ENCODE measurements at places on chromosomes 1 and 21.

GRCh38 chr1:172272087-172272486 is 148.4 kb upstream of the C1orf105 start:
- no peak for DNase-seq

DNA sequence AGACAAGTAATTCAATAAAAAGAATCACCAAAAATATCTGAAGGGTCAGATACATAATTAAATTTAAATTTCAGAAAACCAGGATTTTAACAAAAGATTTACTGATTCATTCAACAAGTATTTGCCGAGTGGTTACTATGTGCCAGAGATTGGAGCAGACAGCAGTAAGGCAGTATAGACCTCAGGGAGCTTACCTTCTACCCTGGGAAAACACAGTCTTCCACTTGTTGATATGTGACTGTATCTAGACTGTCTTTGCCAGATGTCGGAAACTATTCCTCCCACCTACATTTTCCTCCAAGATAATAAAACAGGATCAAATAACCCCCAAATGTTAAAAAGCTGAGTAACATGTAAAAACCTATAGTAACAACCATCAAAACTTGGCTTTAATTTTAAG is 6.2 kb downstream of the HNRNPR start:
- no peak for DNase-seq

DNA sequence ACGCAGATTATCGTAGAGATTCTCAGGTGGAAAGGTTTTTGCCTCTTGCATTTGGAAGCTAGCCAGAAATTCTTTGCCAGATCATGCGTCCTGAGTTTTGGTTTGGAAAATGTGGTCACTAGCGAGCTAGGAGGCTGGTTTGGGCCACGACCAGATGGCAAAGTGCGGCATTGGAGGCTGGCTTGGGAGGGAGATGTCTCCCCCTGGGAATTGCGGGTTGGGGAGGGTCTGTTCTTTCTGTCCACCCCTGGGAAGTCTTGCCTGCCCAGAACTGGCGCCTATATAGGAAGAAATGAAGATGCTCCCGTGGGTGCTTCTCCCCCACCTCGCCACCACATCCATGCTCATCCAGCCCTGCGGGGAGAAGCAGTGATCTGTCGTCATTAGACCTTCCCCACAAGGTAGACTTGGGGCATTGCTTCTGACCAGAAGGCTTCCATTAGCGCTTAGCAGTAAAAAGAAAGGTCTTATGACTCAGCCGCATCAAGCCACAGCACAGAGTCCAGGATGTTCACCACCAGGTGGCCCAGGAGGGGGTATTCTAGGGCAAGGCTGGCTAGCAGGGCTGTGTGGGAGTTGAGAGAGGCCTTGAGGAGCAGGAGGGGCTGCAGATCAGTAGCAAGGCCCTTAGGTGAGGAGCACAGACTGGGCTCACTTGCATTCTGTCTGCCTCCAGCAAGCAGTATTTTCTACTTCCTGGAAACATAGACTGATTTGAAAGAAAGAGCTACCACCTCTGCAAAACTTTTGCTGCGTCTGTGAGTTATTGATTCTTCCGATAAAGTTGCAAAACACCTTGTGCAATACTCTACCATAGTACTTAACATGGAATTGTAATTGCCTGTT is 1.5 kb upstream of the PTP4A2 start:
- DNase-seq = peak; percentile 86

DNA sequence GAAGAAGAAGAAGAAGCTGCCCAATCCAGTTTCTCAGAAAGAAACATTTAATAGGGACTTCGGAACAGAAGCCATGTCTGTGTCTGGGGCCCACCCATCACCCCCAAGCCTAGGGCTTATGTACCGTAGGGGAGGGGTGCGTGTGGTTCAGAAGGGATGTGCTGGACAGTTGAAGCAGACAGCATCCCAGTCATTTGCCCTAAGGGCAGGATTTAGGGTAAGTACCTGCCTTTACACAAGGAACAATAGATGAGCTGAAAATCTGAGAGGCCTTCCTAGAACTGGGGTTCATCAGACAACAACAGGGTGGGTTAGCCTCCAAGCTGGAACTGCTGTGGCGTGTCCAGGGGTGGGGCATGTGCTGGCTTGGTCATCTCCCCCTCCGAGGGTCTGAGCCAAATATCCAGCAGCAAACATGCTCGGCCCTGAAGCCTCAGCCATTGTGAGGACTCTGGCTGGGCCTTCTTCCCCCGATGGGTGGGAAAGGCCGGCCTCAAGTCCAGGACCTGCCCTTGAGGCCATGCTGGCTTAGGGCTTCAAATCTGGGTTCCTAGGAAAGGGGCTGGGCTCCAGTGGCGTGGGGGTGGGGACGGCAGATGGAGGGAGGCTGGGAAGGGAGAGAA is 12.1 kb downstream of the CSTB start:
- DNase-seq = no peak

DNA sequence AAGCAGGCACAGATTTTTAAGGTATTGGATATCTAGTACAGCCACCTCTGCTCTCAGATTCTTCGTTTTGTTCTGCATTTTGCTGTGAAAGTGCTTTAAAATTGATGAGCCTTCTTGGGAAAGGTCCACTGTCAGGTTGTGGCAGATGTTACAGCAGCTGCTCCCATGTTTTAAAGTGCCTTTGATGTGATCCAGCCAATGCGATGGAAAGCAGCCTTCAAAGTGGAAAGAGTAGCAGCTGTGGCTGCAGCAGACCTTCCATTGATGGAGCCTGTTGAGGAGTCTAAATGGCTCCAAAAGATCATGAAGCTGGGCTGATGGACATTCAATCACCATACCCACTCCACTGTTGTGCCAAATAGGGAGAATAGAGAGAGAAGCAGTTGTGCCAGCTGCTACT is 816.9 kb downstream of the PLA2G4A start:
- DNase-seq = no peak

DNA sequence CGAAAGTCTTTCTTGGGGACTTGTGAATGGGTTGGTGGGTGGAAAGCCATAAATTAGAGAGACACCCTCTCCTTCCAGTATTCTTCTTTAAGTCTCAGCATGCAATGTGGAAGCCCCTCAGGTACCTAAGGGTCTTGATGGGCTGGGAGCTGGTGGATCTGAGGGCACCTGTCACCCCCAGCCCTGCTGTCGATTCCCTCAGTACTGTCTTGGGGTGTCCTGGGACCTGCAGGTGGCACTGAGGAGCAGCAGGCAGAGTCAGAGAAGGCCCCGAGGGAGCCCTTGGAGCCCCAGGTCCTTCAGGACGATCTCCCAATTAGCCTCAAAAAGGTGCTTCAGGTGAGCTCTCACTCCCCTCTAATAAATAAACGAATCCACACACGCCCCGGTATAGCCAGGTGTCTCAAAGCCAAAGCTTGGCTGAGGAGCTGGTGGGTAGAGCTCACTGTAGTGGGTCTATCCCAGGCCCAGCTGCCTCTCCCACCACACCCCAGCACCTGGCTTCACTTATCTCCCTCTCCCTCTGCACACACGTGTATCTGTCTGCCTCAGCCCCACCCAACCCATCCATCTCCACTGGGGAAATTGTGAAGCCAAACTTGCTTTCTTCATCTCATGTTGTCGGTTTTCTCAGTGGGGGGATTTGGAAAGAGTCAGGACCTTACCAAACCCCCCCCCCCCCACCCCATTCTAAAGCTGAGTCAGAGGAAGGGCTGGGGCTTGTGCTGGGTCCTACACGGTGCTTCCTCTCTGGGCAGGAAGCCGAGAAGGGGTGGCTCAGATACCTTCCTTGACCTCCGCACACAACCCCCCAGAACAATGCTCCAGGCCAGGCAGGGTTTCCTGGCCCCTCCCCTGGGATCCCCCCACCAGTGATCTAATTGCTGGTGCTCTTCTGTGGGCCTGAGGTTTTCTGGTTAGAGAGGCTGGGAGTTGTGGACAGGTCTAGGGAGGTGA is 1.6 kb downstream of the ADAM15 start:
- DNase-seq = no peak

GRCh38 chr1:226443439-226443838 is 35.5 kb upstream of the PARP1 start:
- DNase-seq = no peak

DNA sequence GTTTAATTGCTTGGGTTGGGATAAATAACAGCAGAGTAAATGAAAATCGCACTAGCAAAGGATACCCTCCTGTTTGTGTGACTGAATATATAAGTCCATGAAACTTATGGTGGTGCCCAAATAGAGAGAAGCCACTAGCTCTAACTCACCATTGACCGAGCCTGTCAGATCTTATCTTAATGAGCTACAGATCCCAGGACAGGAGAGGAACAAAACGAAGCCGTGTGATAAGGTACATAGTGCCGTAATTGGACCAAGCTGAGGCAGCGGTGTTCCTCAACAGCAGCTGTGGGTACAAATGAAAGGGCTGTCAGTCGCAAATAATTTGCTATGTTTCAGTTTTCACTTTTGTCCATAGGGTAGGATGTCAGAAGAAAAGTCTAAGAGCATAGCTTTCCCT is 276.1 kb downstream of the PTBP2 start:
- DNase-seq = no peak

GRCh38 chr1:47936916-47937551 is 60.2 kb downstream of the TRABD2B start:
- DNase-seq = no peak

DNA sequence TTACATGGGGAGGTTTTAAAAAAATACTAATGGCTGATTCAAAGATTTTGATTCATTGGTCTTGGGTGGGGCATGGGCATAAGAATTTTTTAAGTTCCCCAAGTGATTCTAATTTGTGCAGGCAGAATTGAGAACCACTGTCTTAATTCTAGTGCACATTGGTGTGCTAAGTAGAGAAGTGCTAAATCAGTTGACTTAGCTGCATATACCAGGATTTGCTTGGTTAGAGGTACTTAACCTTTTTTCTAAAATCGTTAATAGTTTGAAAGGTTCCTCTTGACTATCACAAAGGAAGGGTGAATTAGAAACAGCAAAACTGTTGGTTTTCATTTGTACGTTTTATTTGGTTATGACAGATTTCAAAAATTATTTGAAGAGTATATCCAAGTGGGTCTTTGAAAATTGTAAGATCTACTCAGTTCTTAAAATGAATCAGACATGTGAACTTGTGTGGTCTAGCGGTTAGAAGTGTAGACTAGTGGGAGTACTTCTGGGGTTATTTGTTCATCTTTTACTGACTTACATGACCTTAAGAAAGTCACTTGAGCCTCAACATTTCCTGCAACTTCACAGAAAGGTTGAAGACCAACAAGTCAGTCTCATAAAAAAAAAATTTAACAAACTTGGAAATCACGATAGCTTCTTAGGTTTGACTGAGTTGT is 66.7 kb downstream of the RPAP2 start:
- no peak for DNase-seq

DNA sequence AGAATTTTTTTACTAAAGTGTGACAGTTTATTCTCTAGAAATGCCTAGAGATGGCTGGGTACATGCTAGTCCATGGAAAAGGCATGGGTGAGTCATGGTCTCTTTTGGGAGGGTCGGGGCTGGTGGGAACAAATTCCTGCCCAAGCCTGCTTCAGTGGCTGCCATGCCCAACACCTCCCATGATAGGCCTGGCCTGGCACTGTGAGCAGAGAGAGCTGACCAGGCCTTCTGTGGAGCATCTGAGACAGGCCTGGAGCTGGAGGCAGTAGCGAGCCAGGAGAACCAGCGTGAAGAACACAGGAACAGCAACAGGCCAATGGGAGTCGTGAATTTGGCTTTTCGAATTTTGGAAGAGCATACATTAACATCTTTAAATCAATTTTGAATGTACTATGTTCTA is 209.2 kb downstream of the SDCCAG8 start:
- no peak for DNase-seq

DNA sequence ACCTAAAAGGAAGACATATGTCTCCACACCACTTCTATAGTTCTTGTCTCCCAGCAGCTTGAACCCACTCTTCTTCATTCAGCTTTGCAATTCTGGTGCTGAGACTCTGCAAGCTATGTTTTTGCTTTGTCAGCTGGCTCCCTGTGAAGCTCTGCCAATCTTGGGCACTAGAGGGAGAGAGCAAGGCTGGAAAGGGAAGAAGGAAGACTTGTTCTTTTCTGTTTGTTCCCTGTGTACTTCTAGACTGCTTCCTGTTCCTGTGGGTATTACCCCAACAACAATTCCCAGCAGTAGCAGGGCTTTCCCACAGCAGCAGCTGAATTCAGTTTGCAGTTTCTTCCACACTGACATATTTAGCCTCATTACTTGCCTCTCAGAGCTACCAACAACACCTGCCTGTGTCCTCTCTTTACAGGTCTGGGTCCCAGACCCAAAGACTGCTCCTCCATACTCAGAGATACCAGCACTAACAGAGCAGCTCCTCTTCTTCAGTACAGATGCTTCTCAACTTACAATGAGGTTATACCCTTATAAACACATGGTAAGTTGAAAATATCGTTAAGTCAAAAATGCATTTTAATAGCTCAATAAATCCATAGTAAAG is 275.2 kb upstream of the NEGR1 start:
- DNase-seq = no peak

- no peak for DNase-seq
Observed at GRCh38 chr21:30349572-30349971, 1.2 kb upstream of the KRTAP23-1 start.

GRCh38 chr1:230309646-230310177 is 116.4 kb downstream of the PGBD5 start:
- no peak for DNase-seq

GRCh38 chr1:209549443-209550205 is 33.9 kb upstream of the CAMK1G start:
- DNase-seq = no peak

DNA sequence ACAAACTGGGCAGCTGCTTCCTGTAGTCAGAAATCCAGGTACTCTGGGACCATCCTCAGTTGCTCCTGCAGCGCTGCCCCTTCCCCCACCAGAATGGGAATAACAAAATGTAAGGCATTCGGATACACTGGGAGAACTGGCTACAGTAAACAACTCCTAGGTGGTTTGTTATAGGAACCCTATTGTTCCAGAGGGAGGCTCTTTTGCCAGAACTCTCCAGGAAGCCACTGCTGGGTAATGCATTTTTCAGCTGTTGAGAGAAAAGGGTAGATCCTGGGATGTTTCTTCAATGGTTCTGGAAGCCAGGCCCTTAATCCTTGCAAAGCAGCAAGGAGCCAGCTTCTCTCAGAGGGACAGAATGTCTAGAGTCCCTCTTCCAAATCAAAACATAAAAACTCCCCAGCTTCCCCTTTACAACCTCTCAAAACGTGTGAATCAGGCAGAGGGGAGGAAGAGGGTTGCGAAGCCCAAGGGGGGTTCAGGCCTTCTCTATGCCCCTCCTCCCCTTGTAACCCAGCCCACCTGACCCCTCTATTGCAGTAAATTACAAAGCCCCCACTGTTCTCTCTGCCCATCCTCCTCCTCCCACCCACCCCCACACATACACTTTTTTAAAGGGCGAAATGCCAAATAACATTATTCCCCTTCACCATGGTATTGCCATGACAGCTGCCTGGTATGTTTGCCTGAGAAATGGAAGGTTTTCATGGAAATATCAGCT is 29.1 kb downstream of the PLPP3 start:
- DNase-seq = no peak

- no peak for DNase-seq
Observed at GRCh38 chr1:228289996-228290881, 82.4 kb downstream of the OBSCN start.

GRCh38 chr1:208207388-208208131 is 36.6 kb downstream of the PLXNA2 start:
- no peak for DNase-seq

- DNase-seq = no peak
Observed at GRCh38 chr1:19400875-19401534, 84.3 kb downstream of the CAPZB start.

Measured in stimulated activated CD8-positive, alpha-beta memory T cell treated with anti-CD3 and anti-CD28 coated beads, Interleukin-7, amount 100 ng/mL, for 48 hours (primary cell).